ENCODE measurements at places on chromosomes 4 and X.

DNA sequence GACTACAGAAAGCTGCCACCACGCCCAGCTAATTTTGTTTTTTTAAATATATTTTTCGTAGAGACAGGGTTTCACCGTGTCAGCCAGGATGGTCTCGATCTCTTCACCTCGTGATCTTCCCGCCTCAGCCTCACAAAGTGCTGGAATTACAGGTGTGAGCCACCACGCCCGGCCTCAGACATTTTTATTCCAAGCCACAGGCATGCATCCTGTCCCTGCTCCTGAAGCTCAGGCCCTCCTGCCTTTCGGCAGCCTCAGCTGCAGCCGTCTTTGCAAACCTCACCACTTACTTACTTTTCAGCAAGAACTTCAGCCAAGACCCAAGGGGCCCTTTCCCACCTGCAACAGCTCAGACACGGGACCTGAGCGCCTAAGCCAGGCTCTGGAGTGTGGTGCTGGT, 26.0 kb downstream of the FAM53A start:
- DNase-seq = no peak

DNA sequence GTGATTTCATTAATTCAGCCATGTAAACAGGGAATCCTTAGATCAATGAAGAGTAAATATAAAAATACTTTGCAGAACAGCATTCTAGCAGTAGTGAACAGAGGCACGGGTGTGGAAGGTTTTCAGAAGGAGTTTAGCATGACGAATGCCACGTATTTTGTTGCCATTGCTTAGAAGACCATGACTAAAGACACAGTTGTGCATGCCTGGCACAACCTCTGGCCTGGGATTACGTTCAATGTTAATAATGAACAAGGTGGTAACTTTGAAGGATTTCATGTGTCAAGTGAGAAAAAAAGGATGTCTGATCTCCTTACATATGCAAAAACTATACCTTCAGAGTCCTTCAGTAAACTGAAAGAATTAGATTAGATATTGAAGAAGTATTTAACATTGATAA, 171.9 kb downstream of the MAGEB5 start:
- DNase-seq = no peak

DNA sequence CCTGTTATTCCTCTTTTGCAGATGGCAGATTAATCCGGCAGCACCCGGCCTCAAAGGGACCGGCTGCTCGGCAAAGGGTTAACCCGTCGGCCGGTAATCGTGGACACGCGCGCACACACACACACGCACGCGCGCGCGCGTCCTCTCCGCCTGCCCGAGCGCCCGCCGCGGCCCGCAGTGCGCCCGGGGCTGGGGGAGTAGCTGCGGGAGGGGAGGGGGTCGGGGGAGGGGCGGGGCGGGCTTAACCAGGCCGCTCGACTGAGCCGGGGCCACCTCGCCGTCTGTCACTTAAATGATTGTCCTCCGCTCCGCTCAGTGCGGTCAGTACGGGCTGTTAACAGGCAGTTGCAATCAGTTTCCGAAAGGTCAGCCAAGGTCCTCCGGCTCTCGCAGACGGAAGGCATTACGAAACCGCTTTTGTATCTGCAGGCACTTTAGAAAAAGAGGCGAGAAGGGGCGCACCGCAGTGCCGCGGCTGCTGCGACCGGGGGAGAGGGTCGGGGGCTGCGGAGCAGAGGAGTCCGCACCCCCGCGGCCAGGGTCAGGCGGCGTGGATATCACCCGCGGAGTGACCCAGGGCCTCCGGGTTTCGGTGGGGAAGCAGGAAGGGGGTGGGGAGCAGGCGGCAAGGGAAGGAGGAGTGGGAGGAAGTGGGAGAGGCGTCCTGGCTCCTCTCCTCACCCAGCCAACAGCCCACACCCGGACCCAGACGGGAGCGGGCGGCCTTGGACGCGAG, 57.3 kb upstream of the BCOR start:
- DNase-seq = no peak

GRCh38 chr4:165301833-165302232, 25.6 kb upstream of the MSMO1 start:
- DNase-seq = peak; percentile 44

DNA sequence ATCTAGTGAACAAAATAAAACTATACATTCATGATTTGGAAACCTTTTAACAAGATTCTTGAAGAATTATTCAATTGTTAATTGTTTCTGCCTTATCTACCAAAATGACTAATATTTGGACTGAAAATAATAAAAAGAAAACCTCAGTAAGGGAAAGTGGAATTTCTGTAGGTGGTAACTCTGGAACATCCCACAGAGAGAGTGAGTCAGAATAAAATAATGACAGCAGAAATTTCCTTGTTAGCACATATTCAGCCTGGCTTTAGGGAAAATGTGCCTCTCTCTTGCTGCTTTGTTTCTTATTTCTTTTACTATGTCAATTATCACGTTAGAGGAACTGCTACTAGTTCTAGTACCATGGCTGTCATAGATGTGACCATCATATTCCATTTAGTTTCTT, 421.5 kb upstream of the GNPDA2 start:
- no peak for DNase-seq

DNA sequence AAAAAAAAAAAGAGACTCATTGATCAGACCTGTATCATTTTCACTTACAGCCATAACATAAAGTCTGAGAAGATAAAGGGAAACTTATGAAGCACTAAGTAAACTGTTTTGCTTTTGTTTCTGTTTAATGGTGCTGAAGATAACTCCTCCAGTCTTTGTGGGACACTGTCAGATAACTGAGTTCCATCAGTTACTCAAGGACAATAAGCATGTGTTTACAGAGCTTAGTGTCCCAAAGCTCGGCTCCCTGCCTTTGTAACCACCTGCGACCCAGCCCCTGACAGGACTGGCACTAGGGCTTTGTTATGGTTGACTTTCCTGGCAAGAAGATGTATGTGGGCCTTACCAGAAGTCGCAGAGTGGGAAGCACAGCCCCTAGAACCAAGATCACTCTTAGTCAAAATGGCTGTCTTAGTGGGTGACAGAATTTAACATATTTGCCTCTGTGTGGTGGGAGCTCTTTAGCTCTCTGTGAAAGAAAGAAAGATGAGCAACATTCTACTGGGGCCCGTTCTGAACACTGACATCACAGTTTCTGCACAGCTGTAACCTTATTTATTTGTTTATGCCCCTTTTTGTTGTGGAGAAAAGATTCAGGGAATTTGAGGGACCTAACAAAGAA, 68.1 kb downstream of the FNIP2 start:
- DNase-seq = no peak
